ENCODE measurements at places on chromosomes 2 and 18.

DNA sequence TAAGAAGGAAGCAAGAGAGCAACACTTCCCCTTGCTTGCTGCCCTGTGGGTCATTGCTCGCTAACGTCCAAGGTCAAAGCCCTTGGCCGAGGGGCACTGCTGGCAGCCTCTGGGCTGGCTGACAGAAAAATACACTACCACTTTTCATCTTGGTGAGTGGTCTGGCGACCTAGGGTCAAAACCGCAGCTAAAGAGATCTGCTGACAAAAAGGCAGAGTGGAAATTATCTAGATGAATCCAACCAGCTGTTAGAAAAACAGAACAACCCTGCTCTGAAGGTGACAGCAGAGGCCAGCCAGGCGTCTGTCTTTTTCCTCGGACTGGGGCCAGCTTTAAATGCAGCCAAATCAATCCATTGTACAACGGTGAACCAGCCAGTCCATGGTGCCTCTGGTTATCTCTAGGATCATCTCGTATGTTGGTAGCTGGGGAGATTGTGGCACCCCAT, 92.6 kb downstream of the CD8B2 start:
- no peak for DNase-seq

GRCh38 chr2:214550786-214551185, 139.9 kb downstream of the VWC2L start:
- no peak for DNase-seq

GRCh38 chr2:226799976-226800940, 638 bp upstream of the IRS1 start:
- peak; percentile 35 for DNase-seq

- DNase-seq, result no peak
These were observed 11.3 kb upstream of the TMEM214 start for GRCh38 chr2:27021253-27022049.

GRCh38 chr2:22990246-22990645, 394.7 kb upstream of the KLHL29 start:
- no peak for DNase-seq

- DNase-seq, result peak; percentile 64
These were observed 40.2 kb downstream of the HDAC4 start for GRCh38 chr2:239360421-239361310.

- DNase-seq, result no peak
These were observed 36.3 kb downstream of the HDHD2 start for GRCh38 chr18:47113796-47114540.

DNA sequence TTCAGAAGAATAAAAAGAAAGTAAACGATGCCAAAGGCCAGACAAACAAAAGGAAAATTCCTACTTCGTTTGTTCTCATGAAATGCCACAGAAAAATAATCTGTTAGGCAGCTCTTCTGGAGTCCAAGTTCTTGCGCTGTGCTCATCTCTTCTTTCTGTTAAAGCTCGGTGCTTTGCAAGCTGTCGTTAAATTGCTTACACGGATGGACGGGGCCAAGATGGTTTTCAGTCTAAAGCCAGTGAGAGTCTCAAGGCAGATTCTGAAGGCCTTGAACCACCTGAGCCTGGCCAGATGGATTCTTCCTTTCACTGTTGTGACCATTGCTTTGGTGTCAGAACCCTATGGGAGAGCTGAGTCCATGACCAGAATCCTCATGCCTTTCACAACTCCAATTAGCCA, 97.6 kb upstream of the RMDN2 start:
- DNase-seq, result no peak

Measured in adrenal gland (tissue), 19 donors.